Immature natural killer cell (primary cell): ENCODE measurements at places on chromosomes 2 and 18.

- peak; percentile 47 for DNase-seq
Observed at GRCh38 chr2:144596073-144596871, 76.4 kb upstream of the ZEB2 start.

DNA sequence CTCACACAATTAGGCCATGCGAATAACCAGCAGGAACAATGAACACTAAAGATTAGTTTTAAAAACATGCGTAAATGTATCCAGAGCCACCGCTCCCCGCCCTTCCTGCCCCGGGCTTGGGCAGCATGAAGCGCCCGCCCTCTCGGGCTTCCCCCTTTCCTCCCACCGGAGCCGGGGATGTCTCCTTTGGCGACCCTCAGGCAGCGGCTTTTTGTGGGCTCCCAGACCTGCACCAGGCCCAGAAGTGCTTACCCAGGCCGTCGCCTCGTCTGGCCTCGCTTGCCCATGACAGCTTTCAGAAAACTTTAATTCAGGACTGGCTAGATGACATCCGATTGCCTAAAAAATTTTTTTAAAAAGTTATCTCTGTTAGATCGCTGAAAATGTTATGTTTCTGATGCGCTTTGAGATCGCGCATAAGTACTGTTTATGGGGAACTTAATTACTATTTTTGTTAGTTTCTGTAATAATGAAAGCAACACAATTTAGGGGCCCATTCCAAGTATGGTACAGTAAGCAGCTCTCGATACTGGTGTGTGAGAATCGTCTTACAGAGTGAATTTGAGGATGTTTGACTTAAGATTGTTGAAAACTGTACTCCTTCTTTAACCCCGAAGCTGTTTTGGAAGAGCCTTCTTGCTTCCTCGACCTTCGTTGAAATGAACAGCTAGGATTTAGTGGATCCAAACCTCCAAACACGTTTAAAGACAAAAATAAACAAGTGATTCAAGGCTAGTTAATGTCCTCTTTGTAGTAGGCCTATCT lies 1.1 kb downstream of the MAP3K20 start:
- peak; percentile 9 for DNase-seq

DNA sequence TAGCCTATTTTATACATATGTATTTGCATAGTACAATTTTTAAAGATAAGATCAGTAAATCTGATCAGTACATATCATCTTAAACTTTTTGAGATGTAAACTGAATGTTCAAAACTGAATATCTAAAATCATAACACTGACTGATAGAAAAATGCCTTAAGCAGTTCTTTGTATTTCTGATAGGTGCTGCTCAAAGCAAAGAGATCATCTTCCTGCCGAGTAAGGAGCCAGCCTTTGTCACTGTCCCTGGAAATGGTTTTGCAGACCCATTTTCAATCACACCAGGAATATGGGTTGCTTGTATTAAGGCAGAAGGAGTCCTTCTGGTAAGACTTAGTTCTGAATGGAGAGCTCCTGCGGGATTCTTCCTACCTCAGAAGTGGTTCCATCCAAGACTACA lies 135.0 kb downstream of the LAMA3 start:
- DNase-seq, result no peak

GRCh38 chr2:145068509-145068908 lies 548.6 kb upstream of the ZEB2 start:
- DNase-seq, result no peak

DNA sequence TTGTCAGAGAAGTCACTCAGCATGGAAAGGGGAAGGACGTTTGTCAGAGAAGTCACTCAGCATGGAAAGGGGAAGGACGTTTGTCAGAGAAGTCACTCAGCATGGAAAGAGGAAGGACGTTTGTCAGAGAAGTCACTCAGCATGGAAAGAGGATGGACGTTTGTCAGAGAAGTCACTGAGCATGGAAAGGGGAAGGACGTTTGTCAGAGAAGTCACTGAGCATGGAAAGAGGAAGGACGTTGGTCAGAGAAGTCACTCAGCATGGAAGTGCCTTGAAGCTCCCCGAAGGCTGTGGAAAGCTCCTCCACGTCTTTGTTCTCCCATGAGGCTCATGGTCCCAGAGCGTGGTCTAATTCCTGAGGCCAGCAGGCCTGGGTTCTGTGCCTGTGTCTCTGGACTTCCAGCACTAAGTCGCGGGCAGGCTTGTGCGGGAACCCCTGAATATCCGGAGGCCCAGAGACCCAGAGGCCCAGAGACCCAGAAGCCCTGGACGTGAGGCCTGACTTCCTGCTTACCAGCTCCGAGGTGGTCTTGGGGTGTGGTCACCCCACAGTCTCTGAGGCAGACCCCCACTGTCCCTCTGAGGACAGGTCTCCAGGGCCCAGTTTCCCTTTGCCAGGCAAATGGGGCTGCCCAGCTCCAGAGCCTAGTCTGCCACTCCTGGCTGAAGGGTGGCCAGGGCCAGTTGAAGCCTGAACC lies 70.4 kb upstream of the TWIST2 start:
- no peak for DNase-seq

DNA sequence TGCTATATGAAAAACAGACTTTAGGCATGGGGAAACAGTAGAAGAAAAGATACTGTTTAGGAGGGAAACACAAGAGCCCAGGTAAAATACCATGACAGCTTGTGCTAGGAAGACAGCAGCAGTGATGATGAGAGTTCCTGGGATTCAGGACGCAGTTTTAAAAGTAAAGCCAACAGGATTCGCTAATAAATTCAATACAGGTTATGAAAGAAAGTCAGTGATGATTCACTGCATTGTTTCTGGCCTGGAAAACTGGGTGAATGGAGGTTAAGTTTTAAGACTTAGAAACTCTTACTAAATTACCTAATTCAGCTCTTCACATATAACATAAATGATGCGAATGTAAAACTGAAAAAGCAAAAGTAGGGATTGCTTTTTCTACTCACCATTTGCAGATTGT lies 27.9 kb upstream of the RNU4ATAC start:
- DNase-seq, result no peak

DNA sequence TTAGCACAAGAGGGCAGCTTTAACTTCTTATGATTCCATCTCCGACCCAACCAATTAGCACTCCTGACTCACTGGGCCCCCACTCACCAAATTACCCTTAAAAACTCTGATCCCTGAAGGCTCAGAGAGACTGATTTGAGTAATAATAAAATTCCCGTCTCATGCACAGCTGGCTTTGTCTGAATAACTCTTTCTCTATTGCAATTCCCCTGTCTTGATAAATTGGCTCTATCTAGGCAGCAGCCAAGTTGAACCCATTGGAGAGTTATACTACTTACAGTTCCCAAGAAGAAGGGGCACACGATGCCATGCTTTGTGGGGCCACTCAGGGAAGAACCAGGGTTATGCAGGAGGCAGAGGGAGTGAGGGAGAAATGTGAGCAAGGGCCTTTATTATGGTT lies 632.8 kb downstream of the TSN start:
- no peak for DNase-seq

GRCh38 chr2:188439986-188440385 lies 148.3 kb downstream of the GULP1 start:
- no peak for DNase-seq

GRCh38 chr2:39623917-39624316 lies 41.8 kb upstream of the TMEM178A start:
- no peak for DNase-seq

DNA sequence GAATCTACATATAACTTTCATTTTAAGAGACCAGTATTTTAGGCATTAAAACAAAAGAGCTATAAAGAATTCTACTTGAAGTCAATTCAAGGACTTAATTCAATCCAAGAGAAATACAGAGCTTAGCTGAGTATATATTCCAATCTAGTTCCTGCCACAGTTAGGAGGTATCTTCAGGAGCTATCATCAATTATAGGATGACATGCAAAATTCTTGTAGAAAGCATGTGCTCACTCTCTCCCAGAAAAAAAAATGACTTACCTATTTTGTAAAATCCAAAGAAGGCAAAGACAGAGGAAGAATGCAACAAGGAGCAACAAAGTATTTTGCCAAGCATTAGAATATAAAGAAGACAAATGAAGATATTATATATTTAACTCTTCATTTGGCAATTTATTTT lies 31.8 kb upstream of the CFAP36 start:
- no peak for DNase-seq

DNA sequence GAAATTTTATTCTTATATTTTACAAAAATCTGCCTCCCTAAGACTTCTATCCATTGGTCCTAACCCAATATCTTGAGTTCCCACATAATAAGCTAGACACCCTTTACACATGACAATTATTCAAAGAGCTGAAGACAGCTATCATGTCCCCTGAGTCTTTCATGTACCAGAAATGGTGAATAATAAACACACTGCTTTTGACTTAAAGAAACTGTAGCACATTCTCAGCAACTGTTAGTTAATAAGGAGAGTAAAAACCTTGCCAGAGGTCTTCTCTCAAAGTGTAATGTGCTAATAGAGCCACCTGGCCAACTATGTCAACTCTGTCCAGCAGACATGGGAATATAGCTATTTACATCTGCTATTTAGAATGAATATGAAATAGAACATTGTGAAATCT lies 109.7 kb upstream of the ARL5A start:
- no peak for DNase-seq

DNA sequence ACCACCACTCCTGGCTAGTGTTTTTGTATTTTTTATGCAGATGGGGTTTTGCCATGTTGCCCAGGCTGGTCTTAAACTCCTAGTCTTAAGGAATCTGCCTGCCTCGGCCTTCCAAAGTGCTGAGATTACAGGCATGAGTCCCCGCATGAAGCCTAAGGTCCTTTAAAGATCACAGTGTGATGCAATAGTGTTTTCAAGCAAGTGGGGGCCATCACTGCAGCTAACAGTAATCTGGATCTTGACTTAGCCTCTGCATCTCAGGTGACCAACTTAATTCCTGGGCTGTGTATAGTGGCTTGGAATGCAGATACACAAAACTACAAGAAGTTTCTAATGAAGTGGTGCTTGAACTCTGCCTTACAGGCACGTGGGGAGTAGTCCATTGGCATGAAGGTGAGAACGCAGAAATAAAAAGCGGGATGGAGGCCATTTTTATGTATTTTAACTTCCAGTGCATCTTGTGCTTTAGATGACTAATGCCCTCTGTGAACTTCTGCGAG lies 334.4 kb upstream of the SPRED2 start:
- no peak for DNase-seq

GRCh38 chr2:68258851-68259250 lies 6.5 kb upstream of the PPP3R1 start:
- no peak for DNase-seq

- no peak for DNase-seq
Observed at GRCh38 chr2:102052365-102052764, 60.6 kb downstream of the IL1R2 start.

- no peak for DNase-seq
Observed at GRCh38 chr2:20823917-20824316, 1.0 kb upstream of the LDAH start.

- DNase-seq, result no peak
Observed at GRCh38 chr2:191170301-191170636, 19.5 kb upstream of the STAT4 start.

DNA sequence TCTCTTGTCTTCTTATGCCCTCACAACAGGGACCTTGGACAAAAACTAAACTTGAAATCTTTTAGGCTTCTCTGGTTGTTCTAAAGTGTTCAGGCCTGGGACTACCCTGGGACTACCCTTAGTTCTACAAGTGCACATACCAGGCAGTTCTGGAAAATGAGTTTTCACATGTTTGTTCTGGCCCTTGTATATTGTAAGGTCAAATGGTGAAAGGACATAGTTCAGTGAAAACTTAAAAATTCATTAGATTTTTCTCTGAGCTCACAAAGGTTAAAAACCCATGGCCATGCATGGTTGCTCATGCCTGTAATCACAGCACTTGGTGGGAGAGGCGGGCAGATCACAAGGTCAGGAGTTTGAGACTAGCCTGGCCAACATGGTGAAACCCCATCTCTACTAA lies 875.5 kb upstream of the FAM98A start:
- DNase-seq, result no peak

DNA sequence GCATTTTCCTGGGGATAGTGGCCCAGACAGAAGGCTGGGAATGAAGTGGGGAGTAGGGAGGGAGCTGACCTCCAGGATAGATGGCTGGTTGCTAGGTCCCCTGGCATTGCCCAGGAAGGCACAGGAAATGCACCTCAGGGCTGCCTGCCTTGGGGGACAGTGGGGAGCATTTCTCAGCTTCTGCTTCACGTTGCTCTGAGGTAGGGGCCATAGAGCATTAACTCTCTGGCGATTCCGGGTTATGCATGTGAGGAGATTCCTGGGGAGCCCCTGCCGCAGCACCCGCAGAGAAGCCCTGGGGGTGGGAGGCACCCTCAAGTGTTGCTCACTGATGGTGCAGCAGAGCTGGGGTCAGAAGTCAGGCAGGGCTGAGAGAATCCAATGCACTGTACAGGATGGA lies 256.5 kb downstream of the CYP26B1 start:
- no peak for DNase-seq

GRCh38 chr2:27929916-27930486 lies 39.5 kb downstream of the BABAM2 start:
- no peak for DNase-seq

GRCh38 chr2:143964891-143965290 lies 555.0 kb downstream of the ZEB2 start:
- no peak for DNase-seq

- no peak for DNase-seq
Observed at GRCh38 chr2:101113441-101114267, 37.5 kb downstream of the TBC1D8 start.

GRCh38 chr2:120606931-120607330 lies 128.7 kb upstream of the GLI2 start:
- no peak for DNase-seq

DNA sequence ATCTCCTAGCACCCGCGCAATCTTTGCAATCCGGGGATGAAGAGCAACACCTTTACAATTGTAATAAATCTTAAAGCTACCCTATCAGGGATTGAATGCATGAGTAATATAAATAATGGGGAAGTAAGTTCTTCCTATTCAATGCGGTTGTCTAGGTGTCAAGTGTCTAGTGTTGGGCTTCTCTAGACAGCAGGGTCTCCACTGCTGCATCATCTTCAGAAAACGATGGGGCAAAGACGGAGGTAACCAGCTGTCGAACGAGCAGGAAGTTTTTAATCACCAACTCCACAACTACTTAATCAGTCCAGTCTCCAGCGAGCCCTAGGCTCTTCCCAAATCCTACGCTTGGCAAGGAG lies 573 bp downstream of the STAM2 start:
- no peak for DNase-seq
